ENCODE measurements at places on chromosomes 4 and X.

GRCh38 chr4:57063518-57063917 is 46.7 kb downstream of the IGFBP7 start:
- no peak for DNase-seq

- no peak for DNase-seq
These were observed 138.8 kb upstream of the MSX1 start for GRCh38 chr4:4720646-4721045.

DNA sequence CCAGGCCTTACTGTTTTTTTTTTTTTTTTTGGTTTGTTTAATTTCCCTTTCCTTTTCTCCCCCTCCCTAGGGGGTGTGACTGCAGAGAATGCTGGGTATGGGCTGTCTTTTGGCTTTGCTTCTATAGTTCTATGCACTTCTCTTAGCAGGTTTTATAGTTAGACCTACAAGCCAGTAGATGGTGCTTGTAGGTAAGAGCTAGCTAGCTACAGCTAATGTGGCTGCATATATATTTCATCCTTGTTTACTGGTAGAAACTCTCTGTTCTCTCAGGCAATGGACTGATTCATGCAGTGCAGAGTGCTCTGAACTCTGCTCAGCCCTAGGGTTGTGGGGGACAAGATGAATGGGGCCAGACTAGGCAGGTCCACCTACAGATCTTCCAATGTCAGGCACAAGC is 246.4 kb downstream of the SH2D1A start:
- no peak for DNase-seq

GRCh38 chr4:183118585-183118984 is 19.5 kb downstream of the WWC2 start:
- DNase-seq: no peak

- peak; percentile 32 for DNase-seq
These were observed at the start of gene SRPX2 for GRCh38 chrX:100643956-100644860. TSS of gene SRPX2 (plus strand) at chrX:100644199. CDS start at chrX:100646323, 2,124 bp downstream.

Data from GDM1 (cell line).